Psoas muscle (tissue), 8 donors: ENCODE measurements at places on chromosomes 4 and X. TPM values are rescaled to one million over a fixed set of nuclear protein-coding genes. Genes with fewer than 3 reads are reported as not detected.

Gene CXXC4
- total RNA-seq, result 0.08 TPM

Gene ADGRG4
- 0.06 TPM for total RNA-seq

Gene MAGEA11
- not detected for total RNA-seq

Gene CSN1S1
- not detected for total RNA-seq

DNA sequence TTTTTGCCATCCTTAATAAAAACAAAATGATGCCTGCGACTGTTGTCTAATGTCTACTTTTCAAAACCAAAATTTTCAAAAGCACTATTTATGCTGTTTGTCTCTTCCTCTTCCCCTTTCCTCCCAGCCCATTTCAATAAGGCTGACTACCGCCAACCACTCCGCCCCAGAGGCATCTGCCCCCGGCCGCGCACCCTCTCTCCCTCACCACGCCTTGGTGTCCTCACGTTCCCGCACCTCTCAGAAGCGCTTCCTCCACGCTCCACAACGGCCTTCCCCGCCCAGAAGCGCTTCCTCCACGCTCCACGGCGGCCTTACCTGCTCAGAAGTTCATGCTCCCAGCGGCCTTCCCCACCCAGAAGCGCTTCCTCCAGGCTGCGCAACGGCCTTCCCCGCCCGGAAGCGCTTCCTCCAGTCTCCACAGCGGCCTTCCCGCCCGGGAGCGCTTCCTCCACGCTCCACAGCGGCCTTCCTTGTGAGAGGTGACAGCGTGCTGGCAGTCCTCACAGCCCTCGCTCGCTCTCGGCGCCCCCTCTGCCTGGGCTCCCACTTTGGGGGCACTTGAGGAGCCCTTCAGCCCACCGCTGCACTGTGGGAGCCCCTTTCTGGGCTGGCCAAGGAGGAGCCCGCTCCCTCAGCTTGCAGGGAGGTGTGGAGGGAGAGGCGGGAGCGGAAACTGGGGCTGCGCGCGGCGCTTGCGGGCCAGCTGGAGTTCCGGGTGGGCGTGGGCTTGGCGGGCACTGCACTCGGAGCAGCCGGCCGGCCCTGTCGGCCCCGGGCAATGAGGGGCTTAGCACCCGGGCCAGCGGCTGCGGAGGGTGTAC is 490.4 kb upstream of the ZFP42 start:
- no peak for DNase-seq

DNA sequence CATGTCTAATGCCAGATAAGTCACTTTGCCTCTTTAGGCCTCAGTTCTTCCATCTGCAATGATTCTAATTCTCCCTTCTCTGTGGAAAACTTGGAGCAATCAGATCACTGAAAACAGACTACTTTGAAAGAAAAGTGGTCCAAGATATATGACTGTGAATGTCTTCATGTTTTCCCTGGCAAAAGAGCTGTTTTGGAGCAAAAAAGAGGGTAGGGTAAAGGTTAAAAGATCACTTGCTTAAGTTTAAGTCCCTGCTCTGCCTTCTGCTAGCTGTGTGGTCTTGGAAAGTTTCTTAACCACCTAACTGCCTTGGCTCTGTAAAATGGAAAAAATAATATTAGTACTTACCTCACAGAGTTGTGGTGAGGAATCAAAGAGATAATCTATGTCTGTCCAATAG is 140.3 kb upstream of the PAK3 start:
- DNase-seq, result no peak

Gene PDE5A
- total RNA-seq, result 5.3 TPM

DNA sequence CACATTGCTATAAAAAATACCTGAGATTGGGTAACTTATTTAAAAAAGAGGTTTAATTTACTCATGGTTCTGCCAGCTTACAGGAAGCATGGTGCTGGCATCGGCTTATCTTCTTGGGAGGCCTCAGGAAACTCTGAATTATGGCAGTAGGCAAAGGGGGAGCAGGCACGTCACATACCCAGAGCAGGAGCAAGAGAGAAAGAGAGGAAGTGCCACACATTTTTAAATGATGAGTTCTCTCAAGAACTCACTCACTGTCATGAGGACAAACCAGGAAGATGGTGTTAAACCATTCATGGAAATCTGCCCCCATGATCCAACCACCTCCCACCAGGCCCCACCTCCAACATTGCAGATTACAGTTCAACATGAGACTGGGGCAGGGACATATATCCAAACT is 10.0 kb upstream of the AFF1 start:
- no peak for DNase-seq

Gene UBE2D3
- 367 TPM for total RNA-seq

DNA sequence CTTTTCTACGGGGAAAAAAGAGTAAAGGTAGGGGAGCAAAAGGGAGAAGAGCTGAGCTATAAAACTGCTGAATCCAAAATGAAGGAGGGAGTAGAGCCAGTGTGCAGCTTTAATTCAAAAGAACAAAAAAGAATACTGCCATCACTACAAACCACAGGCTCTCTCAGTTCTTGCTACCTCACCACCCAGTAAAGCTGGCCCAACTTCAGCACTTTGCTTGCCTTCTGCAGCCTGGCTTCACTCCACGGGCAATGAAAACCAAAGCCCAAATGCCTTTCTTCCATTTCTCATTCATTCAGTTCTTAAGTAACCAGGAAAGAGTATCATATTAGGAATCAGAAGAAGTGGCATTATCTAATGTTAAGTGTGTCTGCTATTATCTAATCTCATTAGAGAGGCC is 376.8 kb downstream of the BCOR start:
- DNase-seq, result no peak

- no peak for DNase-seq
Observed at GRCh38 chrX:13721819-13722519, 12.5 kb downstream of the TRAPPC2 start.

GRCh38 chr4:16887887-16888286 is 10.6 kb downstream of the LDB2 start:
- DNase-seq, result no peak
